ENCODE measurements at places on chromosomes 16 and 17. TPM values are rescaled to one million over a fixed set of nuclear protein-coding genes. Genes with fewer than 3 reads are reported as not detected.

GRCh38 chr17:73309727-73310596, 1.8 kb downstream of the CDC42EP4 start:
- H3K36me3 ChIP-seq, result no peaks in the 10 kb centered on the region
- peak overlapping the region; percentile 86 for H3K4me3 ChIP-seq
- H3K27ac ChIP-seq, result peak overlapping the region; percentile 92
- H3K27me3 ChIP-seq, result no peaks in the 10 kb centered on the region
- DNase-seq, result peak; percentile 87
- peaks cover 21% of the 10 kb centered on the region for H3K4me1 ChIP-seq

- peaks cover 15% of the 10 kb centered on the region for H3K4me1 ChIP-seq
- H3K36me3 ChIP-seq, result peaks cover 17% of the 10 kb centered on the region
- no peaks in the 10 kb centered on the region for H3K27me3 ChIP-seq
- peak overlapping the region; percentile 92 for H3K27ac ChIP-seq
- peak overlapping the region; percentile 90 for H3K4me3 ChIP-seq
Measured at GRCh38 chr17:28643983-28644786, 773 bp downstream of the BLTP2 start.

CFAP52 gene
- total RNA-seq, result not detected

LRRC75A gene
- 0.95 TPM for total RNA-seq

- no peak overlapping the region for H3K4me3 ChIP-seq
- H3K27me3 ChIP-seq, result no peaks in the 10 kb centered on the region
- H3K4me1 ChIP-seq, result no peaks in the 10 kb centered on the region
- DNase-seq, result no peak
Measured at GRCh38 chr16:3548445-3548844, 28.8 kb downstream of the NLRC3 start.

DNA sequence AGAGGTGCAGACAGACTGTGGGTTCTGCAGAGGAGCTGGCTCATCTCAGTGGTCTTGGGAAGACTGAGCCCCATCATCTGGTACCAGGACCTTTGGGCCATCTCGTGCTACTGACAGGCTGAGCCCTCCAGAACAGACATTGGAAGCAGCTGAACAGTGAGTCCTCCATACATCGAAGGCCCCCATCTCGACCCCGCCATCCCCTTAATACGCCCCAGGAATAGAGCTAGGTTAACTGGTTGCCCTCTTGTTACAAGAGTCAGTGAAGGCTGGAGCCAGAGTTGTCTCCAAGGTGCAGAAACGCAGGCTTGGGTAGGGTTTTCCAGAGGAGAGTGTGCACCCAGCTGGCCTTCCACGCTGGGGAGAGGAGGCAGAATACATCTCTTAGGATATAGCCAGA, 76.0 kb downstream of the N4BP1 start:
- no peaks in the 10 kb centered on the region for H3K27me3 ChIP-seq
- no peak for DNase-seq
- no peaks in the 10 kb centered on the region for H3K36me3 ChIP-seq
- H3K4me3 ChIP-seq, result no peak overlapping the region
- H3K4me1 ChIP-seq, result no peaks in the 10 kb centered on the region

SRL gene
- total RNA-seq, result 0.22 TPM

- H3K27ac ChIP-seq, result no peak overlapping the region
- no peaks in the 10 kb centered on the region for H3K4me1 ChIP-seq
- no peak overlapping the region for H3K4me3 ChIP-seq
- no peaks in the 10 kb centered on the region for H3K27me3 ChIP-seq
- peak; percentile 43 for DNase-seq
Measured at GRCh38 chr16:51951668-51952298, 595.2 kb downstream of the TOX3 start.

GRCh38 chr17:37220607-37220953, 155.2 kb upstream of the C17orf78 start:
- H3K36me3 ChIP-seq, result peaks cover 3% of the 10 kb centered on the region
- H3K27ac ChIP-seq, result no peak overlapping the region
- H3K4me1 ChIP-seq, result no peaks in the 10 kb centered on the region

- no peaks in the 10 kb centered on the region for H3K4me1 ChIP-seq
- no peak overlapping the region for H3K27ac ChIP-seq
- no peaks in the 10 kb centered on the region for H3K36me3 ChIP-seq
- H3K4me3 ChIP-seq, result no peak overlapping the region
- H3K27me3 ChIP-seq, result no peaks in the 10 kb centered on the region
- DNase-seq, result no peak
Measured at GRCh38 chr17:3401786-3402185, 3.6 kb upstream of the OR1E1 start.

- no peak overlapping the region for H3K27ac ChIP-seq
- H3K4me1 ChIP-seq, result no peaks in the 10 kb centered on the region
- no peaks in the 10 kb centered on the region for H3K36me3 ChIP-seq
- H3K27me3 ChIP-seq, result no peaks in the 10 kb centered on the region
Measured at GRCh38 chr17:11909348-11909747, 87.9 kb downstream of the ZNF18 start.

CSH2 gene
- total RNA-seq, result not detected

ROGDI gene
- total RNA-seq, result 12.8 TPM

KCNH4 gene
- total RNA-seq, result 0.03 TPM

GRCh38 chr16:72024862-72025382, 16.4 kb downstream of the DHODH start:
- no peaks in the 10 kb centered on the region for H3K27me3 ChIP-seq
- no peak overlapping the region for H3K27ac ChIP-seq
- DNase-seq, result no peak
- no peak overlapping the region for H3K4me3 ChIP-seq

SLC9A5 gene
- 0.69 TPM for total RNA-seq

DNA sequence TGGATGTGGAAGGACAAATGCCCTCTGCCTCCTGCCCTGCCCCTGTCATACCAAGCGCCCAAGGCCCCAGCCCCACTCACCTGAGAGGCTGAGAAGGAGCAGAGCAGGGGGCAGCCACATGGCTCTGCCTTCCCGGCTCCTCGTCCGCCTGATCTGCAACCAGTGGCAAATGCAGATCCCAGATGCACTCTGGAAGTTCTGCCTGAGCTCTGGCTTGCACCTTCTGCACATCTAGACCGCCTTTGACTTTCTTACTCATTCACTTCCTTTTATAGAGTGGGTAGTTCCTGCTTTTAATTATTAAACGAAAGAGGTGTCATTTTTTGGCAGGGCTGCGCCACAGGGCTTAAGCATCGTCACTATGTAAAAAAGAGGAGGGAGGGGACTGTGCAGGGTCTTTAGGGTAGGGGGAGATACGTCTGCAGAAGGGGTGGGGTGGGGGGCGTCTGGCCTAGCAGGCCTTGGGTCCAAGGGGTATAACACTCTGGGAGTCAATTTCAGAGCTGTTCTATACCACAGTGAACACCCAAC, at the start of gene CD300LB:
TSS of gene CD300LB (minus strand) at position 245 of the 531 bp plus-strand sequence. CDS start at position 120, 125 bp downstream.
- no peaks in the 10 kb centered on the region for H3K36me3 ChIP-seq
- no peak within 1 kb of the TSS for H3K27ac ChIP-seq
- no peak within 1 kb of the TSS for H3K4me3 ChIP-seq

GRCh38 chr16:57306676-57307341, 22.3 kb upstream of the PLLP start:
- H3K4me1 ChIP-seq, result no peaks in the 10 kb centered on the region
- no peak overlapping the region for H3K4me3 ChIP-seq
- H3K36me3 ChIP-seq, result no peaks in the 10 kb centered on the region
- no peak overlapping the region for H3K27ac ChIP-seq
- no peaks in the 10 kb centered on the region for H3K27me3 ChIP-seq
- DNase-seq, result no peak

DNA sequence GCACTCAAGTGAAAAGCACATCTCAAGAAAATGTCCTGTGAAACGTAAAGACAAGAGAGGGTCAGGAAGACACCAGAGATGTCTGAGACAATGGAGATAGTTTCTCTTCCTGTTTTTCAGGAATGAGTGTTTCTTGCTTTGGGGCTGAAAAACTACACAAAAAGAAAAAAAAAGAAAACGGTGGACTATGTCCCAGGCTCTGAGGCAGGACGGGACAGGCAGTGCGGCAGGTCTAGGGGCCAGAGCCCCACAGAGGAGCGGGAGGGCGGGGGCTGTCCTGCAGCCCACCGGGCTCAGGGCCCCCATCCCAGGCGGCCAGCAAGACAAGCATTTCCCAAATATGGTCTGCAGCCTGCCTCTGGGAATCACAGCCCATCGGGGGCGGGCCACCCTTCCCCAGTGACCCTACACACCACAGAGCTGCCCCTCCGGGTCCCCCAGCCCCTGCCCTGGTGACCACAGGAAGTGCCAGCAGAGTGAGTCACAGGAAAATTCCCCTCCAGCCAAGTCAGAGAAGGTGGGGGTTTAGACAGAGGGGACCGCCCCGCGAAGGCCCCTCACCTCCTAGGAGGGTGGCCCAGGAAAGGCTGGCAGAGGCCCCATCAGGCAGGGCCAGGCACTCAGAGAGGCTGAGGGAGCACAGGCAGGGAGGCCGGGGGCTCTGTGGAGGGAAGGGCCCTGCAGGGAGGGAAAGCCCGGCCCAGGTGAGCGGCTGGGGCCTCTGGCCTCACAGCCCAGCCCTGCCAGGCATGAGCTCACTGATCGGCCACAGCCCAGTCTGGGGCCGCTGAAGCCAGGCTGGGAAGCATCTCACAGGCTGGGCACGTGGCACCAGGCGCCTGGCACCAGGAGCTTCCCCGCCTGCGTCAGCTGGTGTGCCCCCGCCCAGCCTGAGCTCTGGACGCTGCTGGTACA, 6.3 kb downstream of the BCAR1 start:
- peak; percentile 91 for DNase-seq
- no peak overlapping the region for H3K4me3 ChIP-seq
- peaks cover 49% of the 10 kb centered on the region for H3K4me1 ChIP-seq
- H3K27ac ChIP-seq, result peak overlapping the region; percentile 86

- no peaks in the 10 kb centered on the region for H3K4me1 ChIP-seq
- H3K36me3 ChIP-seq, result no peaks in the 10 kb centered on the region
- H3K27ac ChIP-seq, result no peak overlapping the region
- H3K27me3 ChIP-seq, result no peaks in the 10 kb centered on the region
- DNase-seq, result no peak
Measured at GRCh38 chr17:73612031-73612472, 32.2 kb downstream of the SDK2 start.
